CMK (cell line): ENCODE measurements at places on chromosomes 11 and 22.
A peak's percentile ranks its signal among the peaks of the same experiment; 100 is the strongest.

GRCh38 chr11:106463154-106463553 is 385.7 kb downstream of the AASDHPPT start:
- no peak for DNase-seq

DNA sequence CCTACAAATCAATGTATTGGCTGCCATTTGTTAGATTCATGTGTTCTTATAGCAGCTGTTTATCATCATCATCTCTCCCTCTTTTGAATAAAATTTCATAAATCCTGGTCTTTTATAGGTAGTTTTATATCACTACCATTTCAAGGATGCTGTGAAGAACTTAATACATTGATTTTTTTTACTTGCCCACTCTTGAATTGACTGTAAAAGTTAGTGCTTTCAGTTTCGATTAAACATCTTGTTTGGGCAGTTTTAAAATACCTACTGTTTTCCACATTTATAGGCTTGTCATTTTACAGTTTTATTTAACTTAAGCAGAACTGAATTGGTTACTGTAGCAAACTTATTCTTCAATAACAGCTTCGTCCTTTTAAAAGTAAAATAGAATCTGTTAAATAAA is 59.5 kb downstream of the TTC17 start:
- no peak for DNase-seq

DNA sequence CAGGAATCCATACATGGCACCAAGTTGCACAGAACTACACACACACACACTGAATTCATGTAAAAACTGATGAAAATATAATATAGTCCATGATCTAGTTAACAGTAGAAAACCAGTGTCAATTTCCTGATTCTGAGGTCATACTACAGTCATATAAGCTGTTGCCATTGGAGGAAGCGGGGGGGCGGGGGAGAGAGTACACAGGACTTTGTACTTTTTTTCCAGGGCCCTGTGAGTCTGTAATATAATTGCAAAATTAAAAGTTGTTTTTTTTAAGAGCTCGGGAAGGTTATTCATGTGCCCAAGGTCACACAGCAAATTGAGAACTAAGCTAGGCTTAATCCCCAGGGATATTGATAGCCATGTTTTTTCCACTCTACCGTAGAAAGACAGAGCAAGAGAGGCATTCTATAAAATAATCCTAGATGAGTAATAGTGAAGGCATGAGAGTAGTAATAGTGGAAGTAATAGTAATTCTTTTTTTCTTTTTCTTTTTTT is 312.3 kb downstream of the MN1 start:
- DNase-seq: no peak

DNA sequence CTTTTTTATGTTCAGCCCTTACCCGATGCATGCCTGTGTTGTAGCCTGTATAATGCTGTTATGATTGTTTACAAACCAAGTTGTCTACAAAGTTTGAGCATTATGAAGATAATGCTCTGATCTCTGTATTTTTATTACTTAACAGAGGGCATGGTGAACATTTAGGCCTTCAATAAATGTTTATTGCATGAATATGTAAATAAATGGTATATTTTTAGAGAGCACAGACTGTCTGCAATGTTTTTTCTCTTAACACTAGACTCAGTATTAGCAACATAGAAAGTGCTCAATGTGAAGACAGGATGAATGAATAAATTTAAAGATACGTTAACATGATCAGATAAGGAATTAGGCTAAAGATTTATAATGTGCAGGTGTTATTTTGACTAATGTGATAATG is 130.9 kb downstream of the UVRAG start:
- no peak for DNase-seq

DNA sequence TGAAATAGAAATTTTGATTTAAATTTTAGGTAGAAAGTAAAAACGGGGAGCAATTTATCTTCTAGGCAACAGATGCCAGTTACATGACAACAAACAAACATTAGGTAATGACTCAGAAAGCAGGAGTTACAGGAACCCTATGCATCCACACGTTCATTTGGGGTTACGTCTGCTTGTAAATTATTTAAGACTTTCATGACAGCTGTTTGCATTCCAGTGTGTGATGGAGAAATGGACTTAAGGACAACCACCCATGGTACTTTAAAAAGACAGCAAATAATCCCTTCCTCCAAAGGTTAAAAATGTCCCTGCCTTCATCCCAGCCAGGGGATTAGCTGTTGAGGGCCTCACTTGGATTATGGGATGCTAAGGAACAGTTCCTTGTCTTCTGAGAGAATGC is 11.8 kb downstream of the E2F8 start:
- no peak for DNase-seq

DNA sequence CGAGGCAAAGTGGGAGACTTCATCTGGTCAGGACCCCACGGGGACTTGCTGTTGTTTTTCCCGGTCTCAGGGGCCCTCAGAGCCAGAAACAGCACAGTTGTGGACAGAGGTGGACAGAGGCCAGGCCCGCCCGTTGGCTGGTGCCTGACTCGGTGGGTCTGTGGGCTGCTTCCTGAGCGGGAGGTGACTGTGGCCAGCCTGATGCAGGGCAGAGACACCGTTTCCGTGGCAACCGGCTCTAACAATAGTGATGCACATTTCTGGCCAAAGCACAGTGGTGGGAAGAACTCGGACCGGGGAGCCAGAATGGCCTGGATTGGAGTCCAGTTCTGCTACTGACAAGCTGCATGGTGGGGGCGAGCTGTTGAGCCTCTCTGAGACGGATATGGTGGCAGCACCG is 58.7 kb upstream of the ATXN10 start:
- no peak for DNase-seq

DNA sequence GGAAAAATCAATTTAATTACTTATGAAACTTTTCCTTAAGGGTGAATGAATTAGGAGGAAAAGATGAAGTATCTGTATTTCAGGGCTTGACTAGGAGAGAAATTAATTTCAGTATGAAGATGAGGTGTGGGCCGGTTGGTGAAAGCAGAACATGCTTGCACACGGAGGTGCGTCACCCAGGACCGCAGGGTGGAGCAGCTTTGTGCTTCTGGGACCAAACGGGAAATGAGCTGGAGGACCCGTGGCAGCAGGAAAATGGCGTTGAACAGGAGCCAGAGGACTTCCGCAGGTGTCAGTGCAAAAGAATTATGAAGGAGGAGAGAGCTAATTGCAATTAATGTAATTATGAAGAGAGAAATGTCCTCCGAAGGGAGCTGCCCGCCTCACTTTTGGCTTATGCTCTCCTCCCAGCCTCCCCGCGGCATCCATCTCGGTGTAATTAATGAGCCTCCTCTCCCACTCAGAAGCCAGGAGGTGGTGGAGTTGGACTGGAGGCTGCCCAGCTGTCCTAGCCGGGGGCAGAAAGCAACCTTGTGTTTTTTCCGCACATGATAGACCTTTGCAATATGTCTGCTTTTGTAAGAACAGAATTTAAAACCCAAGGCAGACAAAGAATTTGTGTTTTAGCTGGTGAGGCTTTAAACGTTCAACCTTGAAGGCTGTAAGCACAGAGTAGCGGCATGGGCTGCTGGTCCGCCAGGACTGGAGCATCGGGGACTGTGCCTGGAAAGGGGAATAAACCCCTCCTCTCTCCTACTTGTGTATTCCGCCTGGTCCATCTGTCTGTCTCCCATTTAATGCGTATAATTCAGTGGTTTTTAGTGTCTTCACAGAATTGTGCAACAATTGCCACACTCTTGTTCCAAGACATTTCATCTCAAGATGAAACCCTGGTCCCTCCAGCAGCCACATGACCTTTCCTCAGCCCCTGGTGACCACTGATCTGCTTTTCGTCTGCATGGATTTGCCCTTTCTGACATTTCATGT is 180.6 kb downstream of the TBC1D22A start:
- DNase-seq: no peak

GRCh38 chr22:47228767-47229166 is 466.3 kb downstream of the TBC1D22A start:
- DNase-seq: no peak

DNA sequence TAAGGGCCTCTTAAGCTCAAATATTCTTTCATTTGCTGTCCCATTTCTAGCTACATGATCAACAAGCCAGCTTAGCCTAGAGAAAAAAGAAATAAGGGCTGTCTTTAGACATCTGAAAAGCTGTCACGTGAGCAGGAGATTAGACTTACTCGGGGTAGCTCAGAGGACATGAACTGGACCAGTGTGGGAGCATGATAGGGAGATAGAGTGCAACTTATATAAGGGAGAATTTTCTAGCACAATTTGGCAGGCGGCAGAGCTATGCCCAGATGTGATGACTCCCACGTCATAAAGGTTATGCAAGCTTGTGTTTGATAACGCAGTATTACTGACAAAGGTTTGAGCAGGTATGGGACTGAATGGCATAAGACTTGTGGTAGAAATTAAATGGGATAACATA is 28.2 kb upstream of the TPBGL start:
- no peak for DNase-seq

DNA sequence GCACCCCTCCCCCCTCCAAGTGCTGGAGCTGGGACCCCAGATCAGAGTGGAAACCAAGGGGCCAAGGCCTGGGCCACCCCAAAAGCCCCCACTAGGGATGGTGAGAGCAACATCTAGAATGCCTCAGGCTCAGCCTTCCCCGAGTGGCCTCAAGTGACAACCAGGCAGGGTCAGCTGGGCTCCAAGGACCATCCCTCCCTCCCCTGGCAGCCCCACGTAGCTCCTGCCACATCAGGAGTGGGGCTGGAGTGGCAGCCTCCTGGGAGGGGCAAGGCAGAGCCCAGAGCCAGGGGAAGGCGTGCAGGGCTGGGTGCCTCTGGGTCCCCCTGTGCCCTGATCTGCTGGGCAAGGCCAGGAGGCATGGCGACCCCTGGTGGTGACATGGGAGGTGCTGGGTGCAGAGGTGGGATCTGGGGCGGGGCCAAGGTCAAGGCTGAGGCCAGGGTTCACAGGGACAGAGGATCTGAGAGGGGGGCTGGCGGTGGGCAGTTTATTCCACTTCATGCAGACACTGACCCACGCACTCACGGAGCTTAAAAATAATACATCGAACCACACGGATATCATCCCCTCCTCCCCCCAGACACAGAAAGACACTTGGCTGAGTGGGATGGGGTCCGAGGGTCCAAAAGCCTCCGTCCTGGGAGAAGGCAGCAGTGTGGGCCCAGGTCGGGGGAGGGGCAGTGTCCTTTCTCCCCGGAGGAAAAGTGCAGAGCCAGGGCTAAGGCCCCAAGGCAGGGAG is 15.8 kb upstream of the EHD1 start:
- DNase-seq: no peak

GRCh38 chr11:14969901-14970323 is 2.2 kb downstream of the CALCA start:
- DNase-seq: peak; percentile 22

DNA sequence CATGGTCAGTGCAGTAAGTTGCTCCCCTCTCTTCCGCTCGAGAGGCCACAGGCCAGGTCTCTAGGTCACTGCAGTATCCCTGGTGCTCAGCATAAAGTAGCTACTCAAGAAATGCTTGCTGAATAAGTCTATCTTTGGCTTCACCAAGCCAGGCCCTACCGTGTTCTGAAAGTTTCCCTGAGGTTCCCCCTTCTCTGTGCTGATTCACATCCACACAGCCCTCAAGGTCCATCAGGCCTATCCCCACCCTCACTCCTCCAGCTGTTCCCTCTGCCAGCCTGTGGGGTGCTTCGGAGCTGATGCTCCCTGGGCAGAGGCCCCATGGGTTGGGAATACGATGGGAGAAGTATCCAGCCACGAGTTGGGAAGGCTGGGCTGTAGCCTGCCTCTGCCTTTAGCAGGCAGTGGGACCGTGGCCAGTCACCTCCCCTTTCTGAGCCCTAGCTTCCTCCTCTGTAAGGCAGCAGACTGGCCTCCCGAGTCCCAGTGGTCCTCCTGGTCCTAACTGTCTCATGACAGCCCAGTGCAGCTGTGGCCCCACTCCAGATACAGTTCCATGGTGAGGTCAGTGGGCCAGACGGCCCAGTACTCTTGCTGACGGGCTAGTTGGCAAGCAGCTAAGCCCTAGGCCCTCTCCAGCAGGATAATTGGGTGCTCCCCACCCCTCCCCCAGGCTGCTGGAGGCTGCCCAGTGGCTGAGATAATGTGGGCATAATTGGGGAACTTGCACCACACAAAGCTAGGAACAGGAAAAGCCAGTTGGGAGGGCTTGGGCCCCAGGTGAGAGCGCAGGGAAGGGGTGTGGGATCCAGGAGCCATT is 48.2 kb downstream of the NECTIN1 start:
- DNase-seq: no peak

GRCh38 chr22:19275104-19275503 is 16.4 kb downstream of the CLTCL1 start:
- DNase-seq: no peak
